SK-MEL-5 (cell line): ENCODE measurements at places on chromosomes 4 and X. TPM values are rescaled to one million over a fixed set of nuclear protein-coding genes. Genes with fewer than 3 reads are reported as not detected.

DNA sequence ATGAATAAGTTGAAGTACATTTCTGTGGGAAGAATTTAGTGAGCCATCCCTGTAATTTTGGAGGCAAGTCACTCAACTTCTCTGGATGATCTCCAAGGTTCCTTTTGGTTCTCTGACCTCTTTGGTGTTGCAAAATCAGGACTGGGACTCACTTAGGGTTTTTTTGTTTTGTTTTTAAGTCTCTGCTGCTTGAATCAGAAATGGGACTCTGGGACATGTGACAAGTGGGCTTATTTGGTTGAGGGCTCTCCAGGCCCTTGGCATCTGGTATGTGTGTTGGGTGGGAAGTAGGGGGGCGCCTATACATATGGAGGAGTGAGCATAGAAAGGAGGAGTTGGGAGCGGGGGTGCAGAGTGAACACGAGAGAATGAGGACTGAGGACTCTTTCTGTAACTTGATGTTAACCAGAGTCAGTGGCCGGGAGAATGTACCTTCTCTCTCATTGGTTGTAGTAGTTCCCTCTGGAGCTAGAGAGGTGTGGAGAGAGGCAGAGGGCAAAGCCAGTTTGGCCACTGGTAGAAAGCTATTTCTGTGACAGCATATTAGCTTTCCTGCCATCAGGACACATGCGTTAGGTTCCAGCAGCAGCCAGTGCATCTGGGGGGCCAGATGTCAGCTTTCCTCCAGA, 1.9 kb downstream of the ARHGAP10 start:
- DNase-seq = no peak

- DNase-seq = no peak
Observed at GRCh38 chr4:58849026-58849425, 1738.8 kb upstream of the IGFBP7 start.

ITIH6 gene
- 0.05 TPM in 1 of 2 replicates, not detected in the other for total RNA-seq

- DNase-seq = no peak
Observed at GRCh38 chrX:71170660-71171059, 26.0 kb downstream of the NLGN3 start.

SLIT2 gene
- 0.21 and 0.92 TPM in 2 replicates for total RNA-seq

CT45A9 gene
- total RNA-seq = not detected in 2 replicates

GRCh38 chr4:110754716-110755115, 131.8 kb upstream of the PITX2 start:
- no peak for DNase-seq

DNA sequence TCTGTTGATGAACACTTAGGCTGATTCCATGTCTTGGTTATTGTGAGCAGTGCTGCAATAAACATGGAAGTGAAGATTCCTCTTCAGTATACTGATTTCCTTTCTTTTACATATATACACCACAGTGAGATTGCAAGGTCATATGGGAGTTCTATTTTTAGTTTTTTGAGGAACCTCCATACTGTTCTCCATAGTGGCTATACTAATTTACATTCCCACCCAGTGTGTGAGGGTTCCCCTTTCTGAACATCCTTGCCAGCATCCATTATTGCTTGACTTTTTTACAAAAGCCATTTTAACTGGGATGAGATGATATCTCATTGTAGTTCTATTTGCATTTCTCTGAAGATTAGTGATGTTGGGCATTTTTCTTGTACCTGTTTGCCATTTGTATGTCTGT, 80.5 kb upstream of the GALNT7 start:
- no peak for DNase-seq

DNA sequence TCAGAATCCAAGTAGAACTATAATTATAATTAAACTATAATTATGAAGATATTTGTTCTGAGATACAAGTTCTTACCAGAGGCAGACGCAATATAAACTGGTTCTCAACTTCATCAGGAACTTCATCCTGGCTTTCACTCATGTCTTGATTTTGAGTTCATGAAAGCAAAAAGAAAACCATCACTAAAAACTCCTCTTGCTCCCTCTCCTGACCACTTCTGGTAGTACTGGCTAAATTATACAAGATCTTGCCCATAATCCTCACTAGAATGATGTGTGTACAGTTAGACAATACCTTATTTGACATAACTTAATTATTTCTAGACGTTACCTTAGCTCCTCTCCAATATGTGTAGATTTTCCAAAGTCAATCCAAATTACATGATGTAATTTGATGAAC, 3.7 kb downstream of the TAF7L start:
- peak; percentile 69 for DNase-seq

ETNPPL gene
- total RNA-seq = 1.6 and 1.7 TPM in 2 replicates

WDFY3 gene
- 19.2 and 20.4 TPM in 2 replicates for total RNA-seq

GRCh38 chr4:101158134-101158482, 189.2 kb downstream of the PPP3CA start:
- peak; percentile 14 for DNase-seq
